ENCODE measurements at places on chromosomes 7 and 10.

DNA sequence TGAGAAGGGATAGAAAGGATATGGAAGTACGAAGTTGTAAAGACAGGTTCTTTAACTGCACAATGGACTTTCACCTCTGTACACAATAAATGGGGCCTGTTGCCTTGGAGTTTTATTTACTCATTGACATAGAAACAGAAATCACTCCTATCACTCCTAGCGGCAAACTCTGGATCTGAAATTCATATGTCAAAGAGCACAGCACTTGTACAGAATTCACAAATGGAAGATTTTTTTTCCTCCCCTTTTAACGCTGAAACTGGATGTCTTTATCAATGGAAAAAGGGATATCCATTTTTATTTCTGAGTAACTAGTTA, 18.2 kb downstream of the NT5C3A start:
- no peak for DNase-seq

GRCh38 chr7:132881317-132881716, 200.6 kb downstream of the CHCHD3 start:
- no peak for DNase-seq

GRCh38 chr10:119235356-119235755, 28.0 kb downstream of the GRK5 start:
- DNase-seq = no peak

GRCh38 chr10:77138541-77138940, 499.1 kb downstream of the KCNMA1 start:
- no peak for DNase-seq

- no peak for DNase-seq
Observed at GRCh38 chr7:106952658-106953231, 87.7 kb downstream of the PIK3CG start.

GRCh38 chr7:76430836-76431235, 6.1 kb downstream of the ZP3 start:
- no peak for DNase-seq

GRCh38 chr10:5346881-5347280, 17.9 kb upstream of the UCN3 start:
- no peak for DNase-seq

- no peak for DNase-seq
Observed at GRCh38 chr7:2000746-2001321, 231.9 kb downstream of the MAD1L1 start.

DNA sequence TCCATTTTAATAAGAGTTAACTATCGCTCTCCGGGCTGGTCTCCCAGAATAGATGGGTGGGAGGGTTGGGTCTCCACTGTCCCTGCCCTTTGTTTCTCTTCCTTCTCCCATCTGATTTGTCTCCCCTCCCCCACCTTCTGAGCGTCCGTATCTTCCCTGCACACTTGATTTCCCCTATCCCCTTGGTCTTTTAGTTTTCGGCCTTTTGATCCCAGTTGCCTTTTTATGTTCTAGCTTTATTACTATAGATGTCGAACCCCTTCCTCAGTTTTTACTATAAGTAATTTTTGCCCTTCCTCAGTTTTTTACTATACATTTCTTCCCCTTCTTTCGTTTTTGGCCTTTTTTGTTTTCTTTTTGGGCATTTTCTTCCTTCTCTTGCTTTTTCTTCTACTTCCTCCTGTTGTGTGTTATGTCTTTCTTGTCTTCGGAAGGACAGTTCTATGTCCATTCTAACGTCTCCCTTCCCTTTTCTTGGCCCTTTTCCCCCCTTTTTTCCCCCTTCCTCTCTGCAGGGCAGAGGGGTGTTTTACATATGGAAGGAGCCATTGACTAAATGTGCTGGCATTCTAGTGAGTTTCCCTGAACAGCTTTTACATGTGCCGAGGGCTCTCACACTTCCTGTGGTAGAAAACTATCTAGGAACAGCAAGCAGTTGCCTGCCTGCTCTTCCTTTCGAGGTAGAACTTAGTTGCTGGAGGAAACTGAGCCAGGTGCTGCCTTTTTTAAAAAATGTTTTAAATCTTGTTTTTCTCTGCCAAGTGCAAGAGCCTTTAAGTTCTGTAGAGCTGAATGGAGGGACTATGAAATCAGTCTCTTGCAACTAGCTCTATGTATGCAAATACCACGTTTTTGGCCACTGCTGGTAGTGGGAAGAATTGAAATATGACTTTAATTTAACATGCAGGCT, 2.8 kb downstream of the TET1 start:
- DNase-seq = no peak

- no peak for DNase-seq
Observed at GRCh38 chr10:48423884-48424283, 117.4 kb downstream of the MAPK8 start.

Data from pulmonary artery endothelial cell (primary cell).